ENCODE measurements at places on chromosomes 1 and 21. TPM values are rescaled to one million over a fixed set of nuclear protein-coding genes. Genes with fewer than 3 reads are reported as not detected.

The NES gene
- 3.0 TPM for total RNA-seq

The MROH7 gene
- total RNA-seq = 0.68 TPM

The IL19 gene
- 5.5 TPM for total RNA-seq

The PTGER3 gene
- 0.12 TPM for total RNA-seq

The KRTAP21-2 gene
- total RNA-seq = not detected

The NBPF14 gene
- total RNA-seq = 24.5 TPM

The MFSD2A gene
- 25.2 TPM for total RNA-seq

The UBXN10 gene
- total RNA-seq = 0.04 TPM

The WNT9A gene
- total RNA-seq = 3.1 TPM

The GPR25 gene
- 0.32 TPM for total RNA-seq

The ATP13A2 gene
- total RNA-seq = 21.5 TPM

The KRTAP11-1 gene
- total RNA-seq = not detected

The CRNN gene
- 1,110 TPM for total RNA-seq

The HSD11B1 gene
- 0.36 TPM for total RNA-seq

The CC2D1B gene
- 14.3 TPM for total RNA-seq

GRCh38 chr1:235424092-235424491 is 56.9 kb downstream of the TBCE start:
- ATAC-seq = no peak

- ATAC-seq = no peak
Observed at GRCh38 chr1:33143176-33143575, 38.7 kb downstream of the TRIM62 start.

DNA sequence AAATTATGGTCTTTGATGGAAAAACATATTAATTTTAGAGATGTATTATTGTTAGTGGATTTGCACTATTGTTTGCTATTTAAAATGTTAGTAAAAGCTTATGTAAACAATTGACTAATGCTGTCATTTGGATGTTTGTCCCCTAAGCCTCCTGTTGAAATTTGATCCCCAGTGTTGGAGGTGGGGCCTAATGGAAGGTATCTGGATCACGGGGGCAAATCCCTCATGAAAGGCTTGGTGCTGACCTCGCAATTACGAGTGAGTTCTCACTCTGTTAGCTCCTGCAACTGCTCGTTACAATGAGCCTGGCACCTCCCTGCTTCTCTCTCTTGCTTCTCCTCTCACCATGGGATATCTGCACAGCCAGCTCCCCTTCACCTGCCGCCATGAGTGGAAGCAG is 14.3 kb downstream of the TMEM35B start:
- no peak for ATAC-seq

GRCh38 chr1:22287946-22288520 is 145.1 kb upstream of the WNT4 start:
- ATAC-seq = no peak

DNA sequence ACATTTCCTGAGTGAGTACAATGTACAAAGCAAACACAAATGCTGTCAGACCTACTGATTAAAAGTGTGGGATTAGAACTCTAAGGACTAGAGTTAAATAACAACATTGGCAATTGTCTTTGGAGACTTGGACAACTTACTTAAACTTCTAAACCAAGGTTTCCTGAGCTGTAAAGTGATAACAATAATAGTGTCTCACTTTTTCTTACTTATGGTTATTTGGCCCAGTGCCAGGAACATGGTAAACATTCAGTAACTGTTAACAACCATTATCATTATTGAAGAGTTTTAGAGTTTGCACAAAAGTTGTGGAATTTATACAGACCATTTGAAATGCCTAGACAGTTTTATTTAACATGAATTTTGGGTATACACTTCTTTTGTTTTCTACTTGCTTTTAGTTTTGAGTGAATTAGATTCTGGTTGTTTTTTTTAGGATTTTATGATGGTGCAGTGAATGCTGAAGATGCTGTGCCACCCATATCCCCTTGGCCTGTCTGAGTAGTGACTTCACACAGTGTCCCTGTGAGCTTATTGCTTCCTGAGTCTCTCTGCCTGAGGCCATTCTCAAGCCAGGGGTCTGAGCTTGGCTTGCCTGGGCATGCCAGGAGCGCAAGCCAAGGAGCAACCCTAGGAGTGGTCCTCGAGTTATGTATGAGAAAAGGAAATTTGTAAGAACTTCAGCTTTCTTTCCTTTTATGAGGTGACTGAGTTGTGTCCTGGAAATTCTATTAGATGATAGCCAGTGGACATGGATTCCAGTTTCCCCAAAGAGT is 932.8 kb downstream of the TTLL7 start:
- no peak for ATAC-seq

GRCh38 chr1:56457756-56458375 is 121.5 kb downstream of the PLPP3 start:
- peak; percentile 20 for ATAC-seq

- peak; percentile 90 for ATAC-seq
Observed at GRCh38 chr1:87224201-87224600, 104.5 kb upstream of the LMO4 start.

- ATAC-seq = no peak
Observed at GRCh38 chr1:3192825-3193224, 123.8 kb downstream of the PRDM16 start.

DNA sequence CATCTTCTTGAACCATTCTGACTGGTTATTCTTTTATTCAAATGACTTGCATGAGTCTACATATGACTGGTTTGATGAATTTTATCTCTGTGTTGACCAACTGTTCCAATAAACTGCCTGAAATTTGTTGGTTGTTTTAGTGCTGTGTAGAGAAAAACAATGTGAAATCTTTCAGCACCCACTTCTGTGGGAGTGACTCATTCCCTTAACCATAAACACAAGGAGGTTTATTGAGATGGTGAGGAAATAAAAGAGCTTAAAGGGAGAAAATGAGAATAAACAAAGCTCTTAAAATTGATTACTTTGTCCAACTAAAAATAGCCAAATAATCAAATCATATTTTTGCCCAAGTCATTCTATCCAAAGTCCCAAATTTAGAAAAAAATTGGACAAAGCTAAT is 341.1 kb downstream of the TGFB2 start:
- no peak for ATAC-seq

DNA sequence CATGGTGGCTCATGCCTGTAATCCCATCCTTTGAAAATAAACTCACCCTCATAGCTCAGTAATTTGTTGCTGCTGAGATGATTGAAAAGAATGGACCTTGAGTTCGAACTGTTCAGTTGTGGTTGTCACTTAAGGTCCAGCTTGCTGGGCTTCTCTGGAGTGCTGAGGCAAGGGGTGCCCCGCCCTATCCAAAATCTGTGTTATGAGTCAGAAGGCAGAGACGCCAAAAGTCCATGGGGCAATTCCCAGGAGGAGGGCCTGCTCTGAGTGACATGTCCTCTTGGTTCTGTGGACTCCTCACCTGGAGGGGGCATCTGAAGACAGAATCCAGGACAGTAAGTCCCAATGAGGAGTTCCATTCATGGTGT is 64.8 kb downstream of the MYOM3 start:
- peak; percentile 85 for ATAC-seq

- ATAC-seq = no peak
Observed at GRCh38 chr1:59769736-59770095, 45.0 kb upstream of the HOOK1 start.

DNA sequence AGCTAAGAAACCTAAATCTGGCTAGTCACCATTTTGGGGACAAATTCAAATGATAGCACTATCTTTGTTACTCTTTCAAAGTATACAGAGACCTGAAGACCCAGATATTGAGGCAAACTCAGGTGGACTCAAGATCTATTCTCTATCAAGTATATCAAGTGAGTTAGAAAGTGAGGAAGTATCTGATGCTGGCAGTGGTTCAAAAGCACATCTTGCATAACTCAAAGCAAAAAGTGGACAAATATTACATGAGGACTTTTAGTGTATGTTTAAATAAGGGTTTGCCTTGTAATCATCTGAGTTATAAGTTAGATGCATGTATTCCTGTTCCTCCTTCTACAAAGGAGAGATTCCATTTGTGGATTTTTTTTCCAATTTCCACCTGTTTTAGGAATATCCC is 338.4 kb downstream of the DISC1 start:
- no peak for ATAC-seq

- no peak for ATAC-seq
Observed at GRCh38 chr1:231781892-231782291, 155.3 kb downstream of the DISC1 start.

- ATAC-seq = peak; percentile 52
Observed at GRCh38 chr21:8993284-8993942, 1528.0 kb upstream of the TPTE start.

DNA sequence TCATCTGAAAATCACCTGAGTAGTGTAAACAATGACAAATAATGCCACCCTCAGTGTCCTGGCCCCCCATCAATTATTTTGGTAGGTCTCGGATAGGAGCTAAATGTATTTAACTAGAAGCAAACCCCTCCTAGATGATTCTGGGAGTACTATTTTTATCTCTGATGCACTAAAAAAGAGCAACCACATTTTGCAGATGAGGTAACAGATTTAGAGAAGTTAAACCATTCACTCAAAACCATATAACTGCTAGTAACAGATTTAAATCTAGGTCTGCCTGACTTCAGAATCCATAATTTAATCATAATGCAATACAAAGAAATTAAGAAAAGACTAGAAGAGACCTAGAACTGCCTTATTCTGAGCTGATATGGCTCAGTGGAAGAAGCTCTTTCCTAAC is 17.3 kb upstream of the PTCH2 start:
- no peak for ATAC-seq

DNA sequence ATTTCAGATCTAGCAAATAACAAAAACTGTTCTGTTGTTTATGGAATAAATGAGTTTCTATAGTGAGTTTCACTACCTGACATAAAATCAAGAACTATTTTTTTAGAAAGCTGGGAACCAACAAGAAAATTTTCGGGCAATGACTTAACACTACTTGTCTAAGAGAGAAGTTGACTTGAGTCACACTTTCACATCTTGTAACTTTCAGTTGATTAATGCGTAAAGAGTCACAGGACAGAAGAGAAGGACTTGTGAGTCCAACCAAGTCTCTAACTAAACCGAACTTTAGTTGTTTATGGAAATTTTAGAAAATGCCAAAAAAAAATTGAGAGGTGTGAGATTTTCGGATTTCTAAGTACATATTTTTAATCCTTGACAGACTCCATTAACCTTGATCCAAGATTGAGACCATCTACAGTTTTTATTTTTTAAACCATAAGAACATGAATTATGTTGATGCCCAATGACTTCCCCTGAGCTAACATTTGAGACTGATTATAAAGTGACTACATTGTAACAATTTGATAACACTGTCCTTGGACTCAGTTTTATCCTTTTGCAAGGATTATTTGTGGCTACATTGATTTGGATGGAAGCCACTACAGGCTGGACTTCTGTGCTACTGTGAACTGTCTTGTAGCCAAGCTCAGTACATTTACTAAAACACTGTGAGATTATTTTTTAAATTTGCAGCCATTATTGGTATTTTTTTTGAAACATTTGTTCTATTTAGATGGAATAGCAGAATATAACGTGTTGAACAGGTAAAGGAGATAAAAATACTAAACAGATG is 284.0 kb downstream of the PTPRC start:
- ATAC-seq = no peak

- no peak for ATAC-seq
Observed at GRCh38 chr1:155196893-155197638, 10.6 kb downstream of the THBS3 start.

DNA sequence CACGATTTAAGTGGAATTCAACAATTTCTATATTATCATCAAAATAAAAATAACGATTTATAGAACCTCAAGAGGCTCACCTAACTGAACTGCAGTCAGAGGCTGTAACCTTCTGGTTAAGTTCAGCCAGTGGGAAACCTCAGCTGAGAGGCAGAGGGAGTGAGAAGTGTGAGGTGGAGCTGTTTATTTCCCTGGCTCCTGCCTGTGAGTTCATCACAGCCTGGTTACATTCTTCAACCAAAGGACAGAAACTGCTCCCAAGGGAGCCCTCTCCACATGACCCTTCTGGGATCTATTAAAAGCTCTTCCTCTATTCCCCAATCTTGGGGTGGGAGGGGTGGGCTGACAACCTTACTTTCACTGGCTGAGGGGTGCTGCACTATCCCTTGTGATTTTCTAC is 22.2 kb downstream of the DYNLT5 start:
- no peak for ATAC-seq

- no peak for ATAC-seq
Observed at GRCh38 chr21:39105341-39105765, 77.9 kb downstream of the PSMG1 start.

- peak; percentile 67 for ATAC-seq
Observed at GRCh38 chr21:45228171-45228641, 59.5 kb downstream of the POFUT2 start.

DNA sequence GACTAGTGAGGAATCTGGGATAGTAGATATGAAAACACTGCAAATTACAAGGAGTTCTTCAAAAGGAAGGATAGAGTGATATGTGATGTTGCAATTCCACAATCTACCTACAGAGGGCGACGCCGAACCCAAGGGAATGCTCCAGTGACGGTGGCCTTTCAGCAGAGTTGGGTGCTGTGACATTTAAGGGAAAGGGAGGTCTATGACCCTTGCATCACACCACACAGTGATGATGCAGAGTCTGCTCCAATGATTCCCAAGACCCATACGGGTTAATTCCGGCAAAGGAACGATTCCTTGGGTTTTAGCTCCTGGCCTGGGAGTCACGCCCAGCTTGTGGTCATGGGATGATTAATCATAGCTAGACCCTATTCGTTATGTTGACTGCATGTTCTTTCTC is 123.0 kb upstream of the IGSF21 start:
- ATAC-seq = peak; percentile 36

GRCh38 chr1:228241259-228241658 is 33.4 kb downstream of the OBSCN start:
- ATAC-seq = no peak

GRCh38 chr1:171113382-171113781 is 22.7 kb downstream of the FMO3 start:
- no peak for ATAC-seq

- ATAC-seq = peak; percentile 31
Observed at GRCh38 chr1:228782662-228783417, 47.6 kb downstream of the RHOU start.

DNA sequence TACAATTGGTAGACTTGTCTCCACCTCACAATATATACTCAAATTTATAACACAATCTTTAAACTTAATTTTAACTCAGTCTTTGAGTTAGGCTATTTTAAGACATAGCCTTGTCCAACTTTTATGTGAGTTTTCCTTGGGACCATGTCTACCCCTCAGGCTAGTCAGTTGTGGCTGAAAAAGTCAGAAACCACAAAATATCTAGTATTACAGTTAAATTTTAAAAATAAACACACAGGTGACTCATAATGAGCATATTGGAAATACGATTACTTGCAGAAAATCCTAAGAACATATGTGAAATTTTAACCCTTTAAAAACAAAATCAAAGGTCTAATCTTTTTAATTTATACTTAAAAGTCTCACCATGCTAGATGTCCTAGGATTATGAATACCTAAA is 4.8 kb upstream of the ASB17 start:
- ATAC-seq = no peak

DNA sequence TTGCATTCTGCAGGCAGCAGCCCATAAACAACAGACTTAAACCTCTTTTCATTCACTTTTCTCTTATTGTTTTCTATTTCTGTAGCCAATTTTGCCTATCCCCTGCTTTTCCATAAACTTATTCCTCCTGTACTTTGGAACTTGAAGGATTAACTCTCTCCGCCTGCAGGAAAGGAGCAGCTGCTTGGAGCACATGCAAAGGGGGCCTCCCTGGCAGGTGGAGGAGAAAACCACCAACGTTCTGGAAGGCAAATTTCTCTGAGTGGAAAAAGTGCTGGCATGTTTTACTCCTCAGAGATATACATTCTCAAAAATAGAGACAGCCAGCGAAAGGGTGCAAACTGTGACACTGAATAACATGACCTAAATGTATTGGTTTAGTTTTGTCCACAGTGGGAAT is 33.6 kb downstream of the RGS21 start:
- ATAC-seq = no peak

GRCh38 chr1:76140227-76140626 is 65.7 kb downstream of the ST6GALNAC3 start:
- no peak for ATAC-seq

- ATAC-seq = no peak
Observed at GRCh38 chr1:187654635-187655034, 825.9 kb downstream of the PLA2G4A start.
